ENCODE measurements at places on chromosomes 3 and 15.

DNA sequence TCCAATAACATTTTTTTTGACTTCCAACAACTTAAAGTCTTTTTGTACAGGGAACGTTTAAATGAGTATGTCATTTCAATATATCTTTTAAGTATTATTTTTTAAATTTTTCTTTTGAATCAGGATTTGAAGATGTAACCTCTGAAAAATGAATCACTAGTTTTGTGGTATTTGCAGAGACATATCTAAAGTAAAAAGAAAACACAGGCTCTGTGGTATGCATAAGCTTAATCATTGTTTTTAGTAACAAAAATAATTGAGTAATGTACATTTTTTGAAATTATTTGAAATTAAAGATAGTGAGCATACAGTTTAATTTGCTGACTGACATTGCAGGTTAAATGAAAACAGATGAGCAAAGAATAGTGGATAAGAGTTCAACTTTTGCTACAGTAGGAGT lies 531.3 kb downstream of the ROBO1 start:
- DNase-seq = no peak

- no peak for DNase-seq
Observed at GRCh38 chr15:99439524-99439835, 126.3 kb upstream of the MEF2A start.

DNA sequence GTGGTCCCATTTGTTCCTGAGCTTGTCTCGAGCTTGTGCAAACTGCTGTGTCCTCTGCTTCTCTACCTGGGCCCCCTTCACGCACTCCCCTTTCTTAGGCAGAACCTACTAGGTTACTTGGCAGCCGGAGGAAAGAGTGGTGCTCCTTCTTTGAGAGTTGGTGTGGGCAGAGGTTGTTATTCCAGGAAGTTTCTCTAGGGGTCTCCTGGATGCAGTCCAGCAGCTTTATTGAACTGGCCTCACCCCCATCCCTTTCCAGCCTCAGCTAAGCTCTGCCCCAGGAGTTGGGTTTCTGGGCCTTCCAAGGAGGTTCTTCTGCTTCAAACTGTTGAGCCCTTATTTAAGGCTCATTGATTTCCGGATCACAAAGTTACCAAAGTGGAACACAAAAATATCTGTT lies 103.2 kb downstream of the C3orf70 start:
- DNase-seq = no peak

DNA sequence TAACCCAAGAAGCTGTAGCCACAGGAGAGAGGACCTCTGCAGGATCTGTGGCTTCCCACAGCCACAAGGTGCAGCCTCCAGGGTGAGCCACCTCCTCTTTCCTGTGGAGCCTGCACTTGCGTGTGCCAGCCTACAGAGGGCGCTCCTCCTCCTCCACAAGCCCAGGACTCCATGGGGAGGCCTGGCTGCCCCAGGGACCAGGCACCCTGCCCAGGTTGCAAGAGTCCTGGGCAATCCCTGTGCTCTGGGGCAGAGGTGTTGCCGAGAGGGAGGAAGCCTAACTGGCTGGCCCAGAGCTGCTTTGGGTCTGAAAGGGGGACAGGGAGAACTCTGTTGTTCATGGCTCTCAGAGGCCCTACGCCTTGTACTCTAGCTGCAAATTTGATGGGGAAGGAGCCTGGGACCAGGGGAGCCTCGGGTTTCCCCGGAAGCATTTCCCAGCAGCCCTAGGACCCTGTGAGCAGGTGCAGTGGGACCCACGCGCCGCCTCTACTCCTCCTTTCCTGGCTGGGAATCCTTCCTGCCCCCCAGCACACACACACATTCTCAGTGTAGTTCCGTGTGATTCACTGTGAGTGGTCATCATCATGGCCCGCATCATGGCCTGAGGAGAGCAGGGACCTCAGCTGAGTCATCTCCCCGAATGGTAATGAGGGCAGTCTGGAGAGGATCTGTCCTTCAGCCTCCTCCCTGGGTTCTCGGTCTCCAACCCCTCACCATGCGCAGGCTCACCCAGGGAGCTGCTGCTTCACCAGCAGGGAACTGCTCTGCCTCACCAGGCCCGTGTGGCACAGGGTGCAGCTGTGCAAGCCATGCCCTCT lies 24.3 kb downstream of the TBC1D21 start:
- peak; percentile 11 for DNase-seq

DNA sequence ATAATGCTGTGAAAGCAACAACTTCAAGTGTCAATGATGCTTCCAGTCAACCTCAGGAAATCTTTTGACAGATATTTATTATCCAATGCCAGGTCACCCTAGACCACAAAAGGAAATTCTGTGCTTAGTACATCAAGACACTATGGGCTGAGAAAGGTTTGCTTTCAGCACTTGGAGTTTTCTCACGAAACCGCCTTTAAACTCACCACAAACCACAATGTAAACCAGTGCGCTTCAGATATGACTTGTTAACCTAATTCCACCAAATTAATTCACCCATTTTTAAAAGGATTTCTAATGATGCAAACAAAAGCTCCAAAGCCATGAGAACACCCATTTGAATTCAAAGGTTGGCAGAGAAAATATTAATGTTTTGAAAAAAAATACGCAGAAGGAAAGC lies 292.9 kb upstream of the NR2F2 start:
- DNase-seq = no peak

- DNase-seq = no peak
Observed at GRCh38 chr3:165770781-165771180, 66.4 kb downstream of the BCHE start.

DNA sequence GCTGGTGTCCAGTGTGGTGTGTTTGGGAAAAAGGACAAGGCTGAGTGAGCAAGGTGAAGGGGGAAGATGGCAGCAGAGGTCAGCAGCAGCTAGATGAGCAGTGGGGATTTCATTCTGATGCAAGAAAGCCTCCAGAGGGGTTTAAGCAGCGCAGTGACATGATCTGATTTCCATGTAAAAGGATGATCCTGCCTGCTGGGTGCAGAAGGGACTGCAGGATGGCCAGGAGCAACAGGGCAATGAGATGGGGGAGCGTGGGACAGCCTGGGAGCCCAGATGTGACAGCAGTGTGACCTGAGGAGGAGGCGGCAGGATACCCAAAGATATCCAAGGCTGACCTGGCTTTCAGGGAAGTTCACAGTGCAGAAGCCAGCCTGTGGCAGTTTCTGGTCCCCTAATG lies 6.1 kb downstream of the WNT7A start:
- no peak for DNase-seq

Measured in stimulated activated CD8-positive, alpha-beta memory T cell treated with anti-CD3 and anti-CD28 coated beads, Interleukin-2, amount 100 ng/mL, for 1 hour (primary cell).